ENCODE measurements at places on chromosomes 6 and 20.

GRCh38 chr6:100078509-100078908 lies 84.5 kb upstream of the MCHR2 start:
- no peak for DNase-seq

- no peak for DNase-seq
These were observed 178.7 kb downstream of the GJA10 start for GRCh38 chr6:90072935-90073464.

- no peak for DNase-seq
These were observed 195.5 kb downstream of the EPM2A start for GRCh38 chr6:145539831-145540230.

GRCh38 chr6:4851035-4851434 lies 74.8 kb downstream of the CDYL start:
- DNase-seq = no peak

DNA sequence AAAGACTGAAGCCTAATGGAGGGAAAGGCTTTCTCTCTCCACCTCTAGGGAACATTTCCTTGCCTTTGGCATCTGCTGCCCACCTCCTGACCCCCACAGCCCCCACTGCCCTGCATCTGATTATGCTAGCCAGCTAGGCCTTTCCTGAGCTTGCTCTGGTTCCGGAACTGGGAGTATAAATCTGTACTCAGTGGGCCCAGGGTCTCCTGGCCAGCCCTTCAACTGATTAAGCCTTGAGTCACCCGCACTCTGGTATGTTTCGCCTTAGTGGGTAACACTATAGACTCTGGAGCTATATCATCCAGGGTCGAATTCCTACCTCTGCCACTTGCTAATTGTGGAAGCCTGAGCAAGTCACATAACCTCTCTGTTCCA lies 45.6 kb upstream of the RIPOR2 start:
- no peak for DNase-seq

All from fibroblast of gingiva (primary cell).